Cortex of kidney (tissue), 1 donor: ENCODE measurements at places on chromosomes 5 and 9.

- no peak for DNase-seq
Observed at GRCh38 chr5:124419531-124419930, 326.9 kb downstream of the ZNF608 start.

DNA sequence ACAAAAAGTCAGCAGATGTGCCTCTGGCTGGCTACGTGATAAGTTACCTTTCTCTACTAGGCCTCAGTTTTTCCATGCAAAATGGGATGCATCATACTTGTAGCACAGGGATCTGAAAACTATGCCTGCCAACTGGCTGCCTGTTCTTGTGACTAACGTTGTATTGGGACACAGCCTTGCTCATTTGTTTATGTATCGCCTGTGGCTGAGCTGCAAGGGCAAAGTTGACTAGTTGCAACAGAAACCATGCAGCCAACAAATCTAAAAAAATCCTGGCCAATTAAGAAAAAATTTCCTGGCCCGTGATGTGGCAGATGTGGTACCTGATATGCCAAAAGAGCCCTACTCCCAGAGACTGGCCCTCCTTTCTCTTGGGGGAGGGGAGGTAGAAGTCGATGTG is 131.3 kb downstream of the SEC61B start:
- DNase-seq = no peak

DNA sequence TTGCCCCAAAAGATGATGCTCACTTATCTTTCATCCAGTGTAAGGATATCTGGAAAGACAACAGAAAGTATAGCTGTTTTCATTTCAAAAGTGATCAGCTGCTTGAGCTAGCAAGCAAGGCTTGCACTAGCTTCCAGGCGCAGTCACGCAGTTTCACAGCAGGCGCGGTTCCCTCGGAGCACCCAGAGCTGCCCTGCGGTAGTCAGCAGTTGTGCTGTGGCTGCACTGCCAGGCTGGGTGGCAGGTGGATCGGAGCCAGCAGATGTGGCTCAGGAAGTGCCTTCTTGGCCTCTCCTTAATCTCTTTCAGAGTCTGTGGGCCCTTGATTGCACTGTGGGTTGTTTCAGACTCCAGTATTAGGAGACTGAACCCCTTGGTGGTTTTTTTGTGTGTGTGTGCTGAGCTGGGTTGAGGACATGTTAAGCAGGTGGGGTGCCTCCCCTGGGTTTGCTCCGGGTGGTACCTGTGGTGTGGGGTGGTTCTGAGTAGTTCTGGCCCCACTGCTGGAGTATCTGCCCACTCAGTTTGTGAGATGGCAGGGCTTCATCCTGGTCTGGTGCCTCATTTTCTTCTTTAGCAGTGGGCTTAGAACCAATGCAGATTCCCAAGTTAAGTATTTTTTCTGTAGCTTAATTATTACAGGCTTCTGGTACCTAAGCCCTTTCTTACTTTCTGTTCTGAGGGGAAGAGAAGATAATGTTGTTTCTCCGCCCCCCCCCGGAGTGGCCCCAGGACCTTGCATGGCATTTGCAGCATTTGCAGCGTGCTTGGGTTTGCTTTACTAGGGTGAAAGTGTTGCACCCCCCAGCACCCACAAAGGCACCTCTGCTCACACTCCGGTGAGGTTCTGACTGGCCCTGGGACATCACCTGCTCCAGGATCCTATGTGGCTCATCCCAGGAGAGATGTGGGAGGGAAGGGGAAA is 16.4 kb downstream of the TENT4A start:
- no peak for DNase-seq

GRCh38 chr5:78541086-78541654 is 107.4 kb downstream of the LHFPL2 start:
- no peak for DNase-seq
